Caki2 (cell line): ENCODE measurements at places on chromosomes 3 and 15.

- DNase-seq, result no peak
These were observed 63.7 kb upstream of the THSD4 start for GRCh38 chr15:71051539-71051938.

DNA sequence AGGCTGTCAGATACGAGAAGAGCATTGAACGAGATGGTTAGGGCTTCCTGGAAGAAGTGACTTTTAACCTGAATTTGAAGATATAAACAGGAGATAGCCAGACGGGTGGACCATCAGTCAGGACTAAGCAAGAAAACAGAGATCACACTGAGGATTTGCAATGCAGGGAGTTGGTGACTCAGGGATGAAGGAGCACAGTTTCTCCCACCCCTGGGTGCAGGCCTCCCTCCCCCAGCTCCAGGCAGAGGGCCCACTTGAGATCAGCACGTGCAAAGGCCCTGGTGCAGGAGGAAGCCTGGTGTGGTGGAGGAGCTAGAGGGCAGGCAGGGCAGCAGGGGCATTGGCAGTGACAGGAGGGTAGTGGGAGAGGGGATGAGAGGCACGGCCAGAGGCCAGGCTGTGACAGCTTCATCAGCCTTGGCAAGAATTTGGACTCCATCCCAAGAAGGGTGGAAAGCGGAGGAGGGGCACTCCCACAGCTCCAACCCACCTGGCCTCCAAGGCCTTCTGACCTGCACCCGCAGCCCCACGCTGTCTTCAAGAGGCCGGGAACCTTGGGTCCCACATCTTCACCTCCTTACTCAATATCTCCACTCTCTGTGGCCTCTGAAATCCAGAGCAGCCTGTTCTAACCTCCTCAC is 8.7 kb upstream of the PCSK6 start:
- no peak for DNase-seq

DNA sequence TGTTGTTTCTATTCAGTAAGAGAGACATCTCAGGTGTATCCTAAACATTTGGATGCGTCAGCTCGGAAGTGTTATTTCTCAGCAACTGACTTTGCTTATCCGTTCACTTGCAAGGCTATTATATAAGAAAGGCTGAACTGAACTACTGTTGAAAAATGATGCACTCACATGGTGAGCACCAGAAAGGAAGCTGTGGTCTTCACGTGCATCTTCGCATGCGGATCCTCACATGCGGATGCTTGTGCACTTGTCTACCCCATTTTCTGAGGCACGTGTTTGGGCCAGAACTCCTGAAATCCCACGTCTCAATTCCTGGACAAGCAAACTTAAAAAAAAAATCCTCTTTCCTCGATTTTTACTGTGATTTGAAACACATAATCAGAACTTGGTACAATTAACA is 63.2 kb downstream of the PDZRN3 start:
- no peak for DNase-seq

GRCh38 chr3:119681279-119681678 is 4.1 kb upstream of the COX17 start:
- DNase-seq, result no peak

GRCh38 chr3:182005219-182005618 is 293.5 kb downstream of the SOX2 start:
- no peak for DNase-seq

DNA sequence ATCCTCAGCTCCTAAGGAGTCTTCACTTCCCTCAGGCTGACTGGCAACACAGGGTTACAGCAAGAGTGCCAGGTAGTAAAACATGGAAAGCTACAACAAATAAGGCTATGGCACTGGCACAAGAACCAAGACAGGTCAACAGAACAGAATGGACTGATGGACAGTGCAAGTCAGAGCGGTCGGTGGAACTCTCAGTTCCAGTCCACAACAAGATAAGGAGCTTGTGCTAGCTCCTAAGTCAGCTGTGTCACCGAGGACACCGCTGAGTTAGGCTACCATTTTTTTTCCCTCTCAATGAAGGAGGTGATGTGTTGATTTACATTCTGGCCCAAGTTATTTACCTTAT is 55.9 kb upstream of the LIMD1 start:
- DNase-seq, result no peak

DNA sequence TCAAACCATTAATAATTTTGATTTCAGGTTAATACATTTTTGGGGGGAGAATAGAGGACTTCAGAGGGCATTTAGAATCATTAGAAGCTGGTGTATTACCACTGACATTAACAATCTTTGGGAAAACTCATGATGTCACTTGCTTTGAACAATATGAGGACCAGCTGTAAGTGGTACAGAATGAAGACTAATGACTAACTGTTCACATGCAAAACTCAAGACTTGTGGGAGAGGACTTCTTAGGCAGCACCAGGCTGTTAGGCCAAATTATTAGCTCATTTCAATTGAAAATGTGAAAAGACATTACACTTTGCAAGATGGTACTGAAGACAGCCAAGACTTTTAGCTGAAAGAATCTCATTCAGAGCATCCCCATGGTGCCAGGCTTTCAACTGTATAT is 426.2 kb upstream of the ADAMTS9 start:
- DNase-seq, result no peak

- DNase-seq, result no peak
These were observed 44.8 kb downstream of the PDE8A start for GRCh38 chr15:85026304-85027032.

DNA sequence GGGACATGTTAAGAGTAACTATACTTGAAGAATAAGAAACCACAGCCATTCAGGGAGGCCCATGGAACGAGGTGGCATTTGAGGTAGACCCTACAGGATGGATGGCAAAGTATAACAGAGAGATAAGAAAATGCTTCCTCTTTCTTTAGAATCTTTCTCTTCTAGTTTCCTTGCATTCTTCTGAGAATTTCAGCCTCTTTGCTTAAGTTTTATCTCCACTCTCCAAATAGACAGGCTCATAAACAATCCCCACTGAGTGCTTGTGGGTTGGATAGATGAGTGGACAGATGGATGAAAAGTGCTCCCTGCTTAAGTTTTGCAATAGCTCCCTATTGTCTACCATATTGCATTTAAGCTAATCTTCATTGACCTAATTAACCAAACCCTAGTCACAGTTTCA is 103.7 kb downstream of the MEX3B start:
- no peak for DNase-seq

GRCh38 chr3:45673273-45673672 is 15.9 kb upstream of the SACM1L start:
- no peak for DNase-seq

GRCh38 chr15:48481802-48482201 is 150.6 kb downstream of the DUT start:
- no peak for DNase-seq

- DNase-seq, result peak; percentile 42
These were observed 136.3 kb downstream of the IMPG2 start for GRCh38 chr3:101184111-101184510.

- DNase-seq, result no peak
These were observed 1074.8 kb upstream of the ALCAM start for GRCh38 chr3:104291878-104292277.

- no peak for DNase-seq
These were observed 1.2 kb upstream of the RYK start for GRCh38 chr3:134251731-134252391.

DNA sequence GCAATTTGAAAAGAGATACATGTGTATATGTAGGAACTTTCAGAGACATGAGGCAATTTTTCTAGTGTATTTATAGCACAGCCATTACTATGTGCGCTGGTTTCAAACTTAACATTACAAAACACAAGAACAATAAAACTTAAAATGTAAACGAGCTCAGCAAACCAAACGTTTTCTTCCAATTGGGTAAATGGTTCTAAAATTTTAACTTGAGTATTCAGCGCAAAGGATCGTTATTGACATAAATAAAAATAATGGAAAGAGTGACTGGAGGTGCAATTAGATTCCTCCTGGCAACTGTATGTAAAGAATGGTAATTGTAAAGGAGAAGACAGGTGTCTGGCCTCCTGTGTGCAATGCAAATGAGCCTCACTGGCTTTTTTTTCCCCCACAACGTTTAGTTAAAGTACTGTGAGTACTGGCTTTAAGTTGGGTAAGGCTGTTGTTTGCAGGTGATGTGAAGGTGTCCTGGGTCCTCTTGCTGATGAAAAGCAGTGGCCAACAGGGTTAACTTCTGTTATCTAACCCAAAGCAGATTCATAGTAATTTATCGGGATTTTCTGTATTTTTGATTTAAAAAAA is 14.1 kb upstream of the GADL1 start:
- no peak for DNase-seq

DNA sequence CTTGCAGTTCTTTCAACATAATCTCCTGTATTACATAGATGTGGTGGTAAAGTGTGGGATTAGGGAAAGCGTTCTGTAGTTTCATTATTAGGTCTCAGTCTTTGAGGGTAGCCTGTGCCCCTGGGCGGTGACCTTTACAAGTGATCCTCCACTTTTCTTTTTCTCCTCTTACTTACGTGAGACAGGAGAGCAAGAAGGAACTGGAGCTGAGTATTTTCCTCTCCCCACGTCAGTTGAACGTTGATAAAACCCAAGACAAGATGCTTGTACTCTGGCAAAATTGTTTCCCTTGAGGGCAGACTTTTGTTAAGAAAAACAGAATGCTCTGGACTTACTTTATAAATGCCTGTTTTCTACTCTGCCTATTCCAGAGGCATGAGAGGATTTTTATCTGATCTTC is 378.7 kb downstream of the ZNF385D start:
- no peak for DNase-seq

DNA sequence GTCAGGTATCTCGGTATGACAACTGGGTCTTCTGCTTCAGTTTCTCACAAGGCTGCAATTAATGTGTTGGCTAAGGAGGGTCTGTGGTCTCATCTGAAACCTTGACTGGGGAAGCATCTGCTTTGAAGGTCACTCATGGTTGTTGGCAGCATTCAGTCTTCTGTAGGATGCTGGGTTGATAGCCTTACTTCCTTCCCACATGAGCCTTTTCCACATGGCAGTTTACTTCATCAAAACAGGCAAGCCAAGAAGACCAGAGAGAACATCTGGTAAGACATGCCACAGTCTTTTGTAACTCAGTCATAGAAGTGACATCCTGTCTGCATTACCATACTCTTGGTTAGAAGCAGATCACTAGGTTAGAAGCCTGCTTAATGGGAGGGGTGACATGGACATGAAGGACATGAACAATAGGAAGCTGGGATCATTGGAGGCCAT is 49.5 kb downstream of the CMC1 start:
- DNase-seq, result no peak

DNA sequence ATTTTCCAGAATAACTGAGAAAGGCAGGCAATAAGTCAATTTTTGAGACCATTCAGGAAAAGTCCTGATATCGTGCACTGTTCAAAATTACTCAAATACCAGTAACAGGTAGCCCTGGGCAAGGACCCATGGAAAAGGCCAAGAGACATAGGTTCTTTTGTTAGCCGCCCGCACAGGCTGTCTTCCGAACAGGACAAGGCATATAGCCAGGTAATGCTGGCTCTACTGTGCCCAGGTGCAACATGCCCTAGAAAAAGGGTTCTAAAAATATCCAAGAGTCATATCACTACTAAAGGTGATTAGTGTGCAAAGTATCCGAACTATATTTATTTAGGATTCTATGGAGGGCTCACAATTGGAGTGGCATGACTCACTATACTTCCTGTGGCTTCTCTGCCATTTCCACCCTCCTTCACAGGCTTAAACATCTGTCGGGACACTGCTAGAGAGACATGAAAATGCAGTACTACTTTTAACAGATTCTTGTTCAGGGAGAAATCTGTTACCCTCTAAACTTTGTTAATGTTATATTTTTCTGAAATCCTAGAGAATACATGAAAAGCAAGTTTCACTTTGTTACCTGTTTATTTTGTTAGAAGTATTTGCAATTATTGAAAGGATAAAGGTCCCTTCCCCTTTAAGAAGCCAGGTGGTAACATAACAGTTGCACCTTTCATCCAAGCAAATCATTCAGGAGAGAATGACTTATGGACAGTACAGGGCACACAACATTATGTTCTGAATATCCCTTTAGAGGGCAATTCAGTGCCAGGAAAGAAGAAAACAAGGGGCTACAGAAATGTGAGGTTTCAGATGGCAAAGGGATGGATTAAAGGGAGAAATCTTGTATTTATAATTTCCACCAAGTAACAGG is 293.3 kb upstream of the THBS1 start:
- no peak for DNase-seq

DNA sequence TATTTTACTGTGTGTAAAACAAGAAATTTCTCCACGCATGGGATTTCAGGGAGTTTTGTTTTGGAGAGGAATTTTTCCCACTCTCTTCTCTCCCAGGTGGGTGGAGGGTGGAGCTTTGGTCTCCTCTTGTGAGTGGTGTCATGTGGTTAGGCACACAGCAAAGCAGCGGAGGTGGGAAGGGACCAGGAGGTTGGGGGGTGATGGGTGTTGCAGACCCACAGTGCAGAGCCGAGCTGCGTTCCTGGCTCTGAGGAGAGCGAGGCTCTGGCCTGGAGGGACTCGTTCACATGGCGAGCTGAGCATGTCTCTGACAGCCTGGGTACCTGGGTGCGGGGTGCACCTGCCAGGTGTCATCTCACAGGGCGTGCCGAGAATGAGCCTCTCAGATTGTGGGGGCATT is 87.8 kb downstream of the RYR3 start:
- DNase-seq, result no peak

DNA sequence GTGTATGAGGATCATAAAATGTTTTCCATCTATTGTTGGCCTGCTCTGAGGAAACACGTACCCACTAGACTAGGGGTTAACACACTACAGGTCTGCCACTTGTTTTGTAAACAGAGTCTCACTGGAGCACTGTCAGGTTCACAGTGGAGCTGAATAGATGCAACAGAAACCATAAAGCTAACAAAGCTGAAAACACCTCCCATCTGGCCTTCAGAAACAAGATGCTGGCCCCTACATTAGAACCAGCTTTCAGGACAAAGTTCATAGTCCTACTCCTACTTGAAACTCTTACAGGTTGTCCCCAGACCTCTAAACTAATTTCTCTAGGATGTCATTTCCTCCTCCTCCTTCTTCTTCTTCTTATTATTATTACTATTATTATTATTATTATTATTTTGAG is 42.3 kb downstream of the SNX4 start:
- no peak for DNase-seq

- DNase-seq, result no peak
These were observed 81.4 kb downstream of the SERPINI1 start for GRCh38 chr3:167816953-167817352.
